ENCODE measurements at places on chromosomes 1 and 21.

- peak; percentile 81 for DNase-seq
Observed at GRCh38 chr1:160256396-160257046, 5.8 kb downstream of the DCAF8 start.

- no peak for DNase-seq
Observed at GRCh38 chr1:84430546-84430945, 32.3 kb downstream of the DNASE2B start.

DNA sequence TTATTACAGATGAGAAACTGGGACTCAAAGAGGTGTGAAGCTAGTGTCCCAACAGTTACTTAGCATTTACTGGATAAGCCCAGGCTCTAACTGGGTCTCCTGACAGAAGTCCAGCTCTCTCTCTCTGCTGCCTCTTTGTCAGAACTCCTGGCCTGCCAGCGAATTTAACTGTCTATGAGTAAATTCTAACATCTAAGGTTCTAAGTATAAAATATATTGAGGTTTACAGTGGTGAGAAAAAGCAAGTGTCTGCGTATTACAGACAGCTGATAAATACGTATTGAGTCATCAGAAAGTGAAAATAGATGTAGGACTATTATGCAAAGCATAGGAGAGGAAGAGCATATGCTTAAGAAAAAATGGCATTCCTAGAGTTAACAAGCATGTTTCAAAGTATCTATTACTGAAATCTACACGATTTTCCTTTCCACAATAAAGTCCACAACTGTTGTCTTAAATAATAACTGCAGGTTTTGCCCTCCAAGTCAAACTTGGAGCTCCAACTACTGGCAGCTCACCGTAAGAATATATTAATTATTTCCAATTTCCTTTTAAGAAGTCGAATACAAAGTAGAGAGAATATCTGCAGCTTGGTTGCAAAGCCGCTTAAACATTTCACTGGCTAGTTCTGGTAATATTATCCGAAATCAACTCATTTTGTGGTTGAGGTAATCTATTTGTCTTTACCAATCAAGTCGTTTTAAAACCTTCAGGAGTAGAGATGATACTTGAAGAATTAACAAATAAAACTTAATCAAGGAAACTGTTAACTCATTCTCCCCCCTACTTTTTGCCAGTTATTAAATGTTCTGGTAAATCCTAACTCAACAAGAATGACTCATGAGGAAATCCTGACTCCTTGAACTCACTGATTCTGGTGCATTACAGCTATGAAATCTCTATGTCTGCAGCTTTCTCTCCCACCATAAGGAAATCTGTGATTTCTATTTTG is 1.4 kb upstream of the RGS2 start:
- DNase-seq: peak; percentile 25

DNA sequence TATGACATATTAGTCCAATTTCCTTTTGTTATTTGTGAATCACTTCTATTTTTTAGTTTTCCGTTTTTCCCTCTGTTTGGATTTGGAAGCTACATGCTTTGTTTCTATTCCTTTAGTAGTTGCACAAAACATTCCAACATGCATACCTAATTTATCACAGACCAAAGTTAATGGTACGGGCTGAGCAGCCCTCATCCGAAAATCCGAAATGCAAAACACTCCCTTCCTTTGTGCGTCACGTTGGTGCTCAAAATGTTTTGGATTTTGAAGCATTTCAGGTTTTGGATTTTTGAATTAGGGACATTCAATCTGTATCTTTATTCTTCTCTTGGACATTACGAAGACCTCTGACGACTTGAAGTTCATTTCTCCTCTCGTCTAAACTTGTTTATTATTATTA is 124.8 kb downstream of the PCNX2 start:
- no peak for DNase-seq

DNA sequence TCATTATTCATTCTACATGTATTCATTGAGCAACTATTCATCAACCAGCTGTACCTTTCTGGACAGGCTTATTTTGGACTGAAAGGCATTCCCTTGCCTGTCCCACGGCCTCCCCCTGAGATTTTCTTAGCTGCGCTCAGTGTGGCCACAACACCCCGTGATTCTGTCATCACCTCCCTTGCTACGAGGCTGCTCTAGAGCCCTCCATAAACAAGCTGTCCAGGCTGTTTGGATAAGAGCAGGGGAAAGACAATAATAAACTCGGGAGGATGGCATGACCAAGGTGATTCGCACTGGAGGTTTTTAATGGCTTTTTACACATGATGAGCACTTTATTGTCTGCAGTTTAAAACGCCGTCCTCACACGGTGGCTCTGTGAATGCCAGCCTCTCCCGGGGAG is 139.7 kb downstream of the ROR1 start:
- DNase-seq: no peak

DNA sequence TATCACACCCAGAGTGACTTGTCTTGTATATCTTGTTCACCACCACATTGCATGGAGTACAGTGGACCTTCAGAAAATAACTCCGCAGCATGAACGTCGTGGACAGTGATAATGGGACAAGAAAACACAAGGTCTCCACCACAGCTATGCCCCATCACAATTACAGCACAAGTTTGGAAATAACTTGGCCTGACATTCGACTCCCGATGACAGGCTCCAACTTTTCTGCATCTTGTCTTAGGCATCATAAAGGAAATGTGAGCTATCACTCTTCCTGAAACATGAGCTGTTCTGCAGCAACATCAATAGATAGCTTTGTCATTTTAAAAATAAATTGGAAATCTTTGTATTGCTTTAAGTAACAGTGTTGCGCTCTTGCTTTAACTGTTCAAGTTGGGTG is 2.9 kb downstream of the RRP1B start:
- DNase-seq: no peak

DNA sequence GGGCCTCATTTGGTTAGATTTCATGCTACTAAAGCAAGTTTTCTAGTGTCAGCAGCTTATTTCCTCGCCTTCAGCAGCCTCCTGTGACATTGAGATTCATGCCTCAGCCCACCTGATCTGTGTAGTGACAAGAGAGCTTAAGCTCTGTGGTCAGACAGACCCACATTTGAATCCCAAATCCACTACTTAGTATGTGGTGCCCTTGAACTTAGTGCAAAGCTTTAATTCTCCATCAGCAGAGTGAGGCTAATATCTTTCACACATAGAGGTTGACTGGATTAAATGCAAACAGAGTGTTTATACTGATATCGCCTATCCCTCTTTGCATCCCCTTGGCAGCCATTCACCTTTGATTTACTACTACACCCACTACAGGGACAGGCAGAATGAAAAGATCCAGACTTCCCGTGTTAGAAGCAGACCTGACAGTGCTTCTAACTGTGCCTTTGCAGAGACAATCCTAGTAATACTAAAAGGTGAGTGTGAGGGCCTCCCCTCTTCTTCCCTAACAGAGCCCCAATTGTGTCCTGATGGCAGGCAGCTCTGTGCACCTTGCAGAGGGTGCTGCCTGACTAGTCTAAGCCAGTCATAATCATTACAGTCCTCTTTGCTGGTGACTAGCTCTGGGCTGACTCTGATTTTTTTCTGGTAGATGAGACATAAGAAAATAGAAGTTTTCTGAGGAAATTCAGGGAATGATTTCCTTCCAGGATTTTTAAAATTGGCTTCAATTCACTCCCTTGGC is 264.0 kb downstream of the CTH start:
- no peak for DNase-seq

DNA sequence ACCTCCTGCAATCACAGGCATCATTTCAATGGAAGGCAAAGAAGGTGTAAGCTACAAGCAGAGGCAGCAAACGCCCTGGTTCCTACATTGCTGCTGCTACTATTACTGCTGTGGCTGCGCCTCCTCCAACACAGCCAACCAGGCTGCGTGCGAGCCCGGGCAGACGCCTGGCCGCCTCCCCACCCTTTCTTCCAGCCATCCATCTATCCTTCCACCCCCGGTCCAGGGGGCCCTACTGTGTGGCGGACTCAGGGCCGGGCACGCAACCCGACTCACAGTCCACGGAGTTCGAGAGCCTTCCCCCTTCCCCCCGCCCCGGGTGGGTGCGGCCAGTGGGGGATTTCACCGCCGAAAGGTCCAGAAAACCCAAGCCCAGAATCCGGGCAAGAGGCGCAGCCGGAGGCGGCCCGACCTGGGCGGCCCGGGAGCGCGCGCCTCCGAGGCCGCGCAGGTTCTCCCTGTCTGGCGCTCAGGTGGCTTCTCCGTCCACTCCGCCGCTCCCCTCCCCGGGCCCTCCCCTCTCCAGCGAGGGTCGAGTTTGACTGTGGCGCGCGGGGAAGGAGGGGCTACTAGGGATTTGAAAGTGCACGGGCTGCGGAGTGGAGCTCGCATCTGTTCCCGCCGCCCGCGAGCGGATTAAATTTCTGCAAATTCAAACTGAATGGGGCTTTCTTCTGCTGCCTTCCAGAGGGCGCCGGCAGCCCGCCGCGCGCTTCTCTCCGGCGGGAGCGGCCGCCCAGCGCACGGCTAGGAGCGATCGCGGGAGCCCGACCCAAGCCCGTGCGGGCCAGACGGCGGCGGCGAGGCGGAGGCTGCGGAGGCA is at the start of gene HUNK:
Gene HUNK (plus strand): TSS at position 569 of the 823 bp plus-strand sequence. CDS start 655 bp downstream, outside the sequence.
- DNase-seq: peak; percentile 66

- DNase-seq: peak; percentile 83
Observed at GRCh38 chr1:181135437-181135731, 46.9 kb downstream of the IER5 start.

GRCh38 chr1:52659356-52659755 is 26.4 kb downstream of the SHISAL2A start:
- DNase-seq: no peak

GRCh38 chr1:228000836-228001563 is 5.8 kb upstream of the WNT3A start:
- no peak for DNase-seq

DNA sequence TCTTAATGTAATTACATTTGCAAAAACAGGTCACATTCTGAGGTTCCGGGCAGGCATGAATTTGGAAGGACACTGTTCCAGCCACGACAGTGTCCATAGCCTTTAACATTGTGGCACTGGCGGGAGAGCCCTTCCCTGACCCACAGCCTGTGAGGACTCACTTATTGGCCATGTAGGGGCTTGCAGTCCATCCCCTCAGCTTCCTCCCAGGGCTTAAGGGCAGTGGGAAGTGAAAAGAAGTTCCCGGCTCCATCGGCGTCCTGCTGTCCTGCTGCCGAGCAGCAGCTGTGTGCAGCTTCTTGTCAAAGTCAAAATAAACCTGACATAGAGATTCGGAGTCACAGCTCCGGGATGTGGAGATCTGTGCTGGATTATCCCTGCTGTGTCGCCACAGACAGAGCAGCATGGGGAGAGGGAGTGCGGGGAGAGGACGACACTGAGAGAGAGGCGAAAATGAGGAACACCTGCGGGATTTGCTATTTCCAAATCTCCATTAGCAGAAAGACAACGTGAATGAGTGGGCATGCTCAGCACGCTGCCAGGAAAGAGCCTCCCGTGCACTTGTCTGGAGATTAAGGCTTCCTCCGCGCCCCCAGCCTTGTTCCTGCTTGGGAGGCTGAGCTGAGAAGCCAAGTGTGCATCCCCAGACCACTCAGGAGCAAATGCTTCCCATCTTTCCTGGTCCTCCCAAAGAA is 260.3 kb downstream of the ASTN1 start:
- DNase-seq: no peak

GRCh38 chr1:55378582-55378981 is 163.4 kb upstream of the USP24 start:
- DNase-seq: peak; percentile 29

GRCh38 chr1:227922501-227923352 is 25.0 kb downstream of the WNT9A start:
- DNase-seq: no peak

DNA sequence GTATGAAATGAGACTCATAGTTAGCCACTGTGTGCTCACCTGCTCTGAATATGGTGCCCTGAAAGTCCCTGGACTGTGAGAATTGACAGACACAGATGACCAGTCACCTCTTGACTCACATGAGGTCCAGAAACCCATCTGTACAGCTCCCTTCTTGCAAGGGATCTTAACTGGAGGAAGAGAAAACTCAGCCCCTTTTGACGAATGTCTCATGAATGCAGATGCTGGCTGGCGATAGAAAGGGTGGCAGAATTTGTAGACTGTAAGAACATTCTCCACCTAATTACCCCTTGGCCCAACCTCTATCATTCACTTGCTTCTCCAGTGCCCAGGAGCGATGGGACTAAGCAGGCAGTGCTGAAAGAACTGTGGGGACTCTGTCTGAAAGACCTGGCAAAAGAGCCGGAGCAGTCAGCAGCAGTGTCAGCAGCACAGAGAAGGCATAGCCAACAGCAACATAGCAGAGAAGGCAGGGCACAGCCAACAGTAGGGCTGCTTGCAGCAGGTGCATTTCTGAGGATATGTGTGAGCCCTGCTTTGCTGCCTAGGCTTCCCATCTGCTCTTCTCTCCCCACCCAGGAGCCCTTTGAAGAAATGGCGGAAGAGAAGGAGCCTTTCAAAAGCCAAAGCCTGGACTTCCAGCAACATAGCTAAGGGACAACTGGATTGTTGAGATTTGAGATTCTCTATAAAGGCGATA is 25.8 kb upstream of the IFNGR2 start:
- no peak for DNase-seq

DNA sequence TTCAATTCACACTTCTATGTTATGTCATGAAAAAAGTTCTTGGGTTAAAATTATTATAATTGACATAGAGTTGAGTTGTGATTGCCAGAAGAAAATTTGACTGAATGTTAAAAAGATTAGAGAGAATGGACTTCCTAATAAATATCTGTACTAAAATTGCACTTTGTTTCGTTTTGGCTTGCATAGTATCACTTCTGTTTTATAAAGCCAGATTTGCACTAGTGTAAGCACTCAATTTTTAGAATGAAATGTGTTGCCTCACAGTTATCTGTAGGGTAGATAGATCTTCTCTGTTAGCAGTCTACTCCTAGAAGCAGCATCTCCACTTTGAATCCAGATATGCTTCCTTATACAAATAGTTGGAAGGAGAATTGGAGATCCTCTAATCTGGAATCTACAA is 95.2 kb upstream of the MPC2 start:
- DNase-seq: no peak

DNA sequence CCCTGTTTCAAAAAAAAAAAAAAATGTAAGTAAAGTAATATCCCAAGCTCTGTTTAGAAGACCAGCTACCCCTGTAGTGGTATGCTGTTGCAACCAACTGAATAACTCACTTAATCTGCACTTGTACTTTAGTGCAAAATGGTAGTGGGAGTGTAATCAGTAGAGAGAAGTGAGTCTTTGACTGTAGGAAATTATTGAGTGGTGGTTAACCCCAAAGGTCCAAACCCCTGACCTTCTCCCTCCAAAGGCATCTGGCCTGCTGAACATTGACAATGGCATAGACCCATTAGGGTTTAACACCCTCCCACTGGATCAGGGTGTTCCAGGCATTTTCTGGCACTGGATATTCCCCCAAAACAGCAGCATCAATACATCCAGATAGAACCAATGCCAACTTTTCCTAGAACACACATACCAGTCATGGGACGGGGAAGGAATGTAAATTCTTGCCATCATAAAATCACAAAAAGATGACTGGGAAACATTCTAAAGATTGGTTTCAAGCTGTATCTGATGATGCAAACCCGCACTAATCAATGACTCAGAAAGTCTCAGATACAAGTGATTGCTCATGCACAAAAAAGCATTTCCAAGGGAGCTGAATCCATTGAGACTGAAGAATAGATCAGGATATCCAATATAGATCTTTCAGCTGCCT is 110.3 kb downstream of the MRPL39 start:
- DNase-seq: peak; percentile 88
